Stimulated activated CD4-positive, alpha-beta T cell treated with anti-CD3 and anti-CD28 coated beads, Interleukin-1b, Interleukin-23, amount 100 ng/mL, for 4 hours (primary cell): ENCODE measurements at places on chromosomes 7 and 10.

- DNase-seq, result no peak
Measured at GRCh38 chr10:49830846-49831245, 68.7 kb upstream of the OGDHL start.

- no peak for DNase-seq
Measured at GRCh38 chr7:140418653-140419052, 14.8 kb downstream of the RAB19 start.

- no peak for DNase-seq
Measured at GRCh38 chr10:57015595-57016318, 654.7 kb upstream of the ZWINT start.

- no peak for DNase-seq
Measured at GRCh38 chr7:87474533-87475358, 734 bp downstream of the ABCB4 start.

DNA sequence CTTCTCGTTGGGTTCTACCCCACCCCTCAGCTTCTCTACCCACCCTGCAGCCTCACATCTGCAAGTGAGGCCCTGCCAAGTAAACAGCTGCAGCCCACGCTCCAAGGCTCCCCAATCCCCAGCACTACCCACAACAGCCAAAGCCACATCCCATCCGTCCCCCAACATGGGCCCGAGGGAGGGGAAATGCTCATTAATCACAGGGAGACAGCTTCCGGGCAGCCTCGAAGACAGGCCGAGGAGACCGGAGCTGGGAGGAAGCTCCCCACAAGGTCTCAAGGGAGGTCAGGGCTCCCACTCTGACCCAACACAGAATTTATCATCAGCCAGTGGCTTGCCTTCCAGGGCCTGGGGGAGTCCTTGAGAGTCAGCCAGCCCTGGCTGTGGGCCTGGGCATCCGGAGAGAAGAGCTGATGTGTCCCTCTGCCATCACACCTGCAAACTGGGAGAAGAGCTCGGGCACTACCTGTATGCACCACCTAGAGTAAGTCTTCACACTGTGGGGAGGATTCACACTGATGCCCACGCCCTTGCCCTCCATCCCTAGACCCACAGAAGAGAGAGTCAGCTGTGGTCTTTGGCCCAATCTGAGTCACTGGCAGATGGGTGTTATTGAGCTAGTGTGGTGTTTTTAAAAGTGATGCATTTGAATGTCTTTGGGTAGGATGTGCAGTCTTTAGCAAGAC lies 115.5 kb upstream of the ZMIZ1 start:
- no peak for DNase-seq

- DNase-seq, result no peak
Measured at GRCh38 chr7:80439894-80440821, 71.7 kb downstream of the GNAT3 start.

DNA sequence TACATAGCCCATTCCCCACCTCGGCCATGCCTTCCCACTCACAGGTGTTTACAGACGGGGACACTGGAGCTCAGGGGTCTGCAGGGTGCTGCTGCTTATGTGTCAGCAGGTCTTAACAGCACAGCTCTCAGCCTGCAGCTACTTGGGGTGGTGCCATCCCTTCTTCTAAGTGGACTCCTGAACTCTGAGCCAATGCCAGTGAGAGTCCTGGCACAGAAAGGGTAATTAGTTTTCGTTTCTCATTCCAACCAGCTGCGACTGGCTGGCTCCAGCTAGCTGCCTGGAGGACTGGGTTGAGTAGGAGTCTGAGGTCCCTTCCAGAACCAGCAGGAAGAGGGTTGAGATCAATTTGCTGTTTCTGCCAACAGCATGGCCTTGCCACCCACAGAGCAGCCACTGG lies 88.3 kb upstream of the AGK start:
- no peak for DNase-seq
